ENCODE measurements at places on chromosomes 11 and 22.

DNA sequence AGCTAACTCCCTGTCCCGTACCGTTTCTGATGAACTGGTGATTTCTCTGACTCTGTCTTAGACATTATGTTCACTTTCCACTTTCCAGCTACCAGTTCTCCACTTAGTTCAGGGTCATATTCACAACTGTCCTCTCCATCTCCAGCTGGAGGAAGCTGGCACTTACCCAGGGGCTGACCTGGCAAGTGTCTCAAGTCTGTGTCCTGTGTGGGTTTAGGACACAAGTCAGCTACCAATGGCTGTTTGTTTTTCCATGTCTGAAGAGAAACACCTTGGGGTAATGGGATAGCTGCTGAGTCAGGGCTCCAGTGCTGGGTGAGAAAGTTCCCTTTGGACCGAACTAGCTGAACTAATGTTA is 134.4 kb downstream of the CSNK2A3 start:
- DNase-seq, result no peak

DNA sequence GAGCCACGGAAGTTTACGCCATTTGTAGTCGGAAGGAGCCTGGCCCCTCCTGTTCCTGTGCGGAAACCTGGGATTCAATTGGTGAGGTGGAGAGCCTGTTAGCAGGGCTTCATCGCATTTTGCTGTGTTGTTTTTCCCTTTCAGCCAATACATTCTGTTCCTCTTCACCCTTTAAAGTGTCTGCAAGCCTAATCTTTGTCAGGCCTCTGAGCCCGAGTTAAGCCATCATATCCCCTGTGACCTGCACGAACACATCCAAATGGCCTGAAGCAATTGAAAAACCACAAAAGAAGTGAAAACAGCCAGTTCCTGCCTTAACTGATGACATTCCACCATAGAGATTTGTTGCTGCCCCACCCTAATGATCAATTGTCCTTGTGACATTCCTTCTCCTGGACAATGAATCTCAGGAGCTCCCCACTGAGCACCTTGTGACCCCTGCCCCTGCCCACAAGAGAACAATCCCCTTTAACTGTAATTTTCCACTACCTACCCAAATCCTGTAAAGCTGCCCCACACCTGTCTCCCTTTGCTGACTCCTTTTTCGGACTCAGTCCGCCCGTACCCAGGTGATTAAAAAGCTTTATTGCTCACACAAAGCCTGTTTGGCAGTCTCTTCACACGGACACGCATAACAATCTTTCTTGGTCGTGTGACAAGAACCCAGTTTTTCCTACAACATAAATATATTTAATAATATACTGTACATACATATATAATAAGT is 37.1 kb upstream of the MMP12 start:
- no peak for DNase-seq

- DNase-seq, result no peak
Measured at GRCh38 chr11:130189492-130190210, 30.1 kb downstream of the ST14 start.

DNA sequence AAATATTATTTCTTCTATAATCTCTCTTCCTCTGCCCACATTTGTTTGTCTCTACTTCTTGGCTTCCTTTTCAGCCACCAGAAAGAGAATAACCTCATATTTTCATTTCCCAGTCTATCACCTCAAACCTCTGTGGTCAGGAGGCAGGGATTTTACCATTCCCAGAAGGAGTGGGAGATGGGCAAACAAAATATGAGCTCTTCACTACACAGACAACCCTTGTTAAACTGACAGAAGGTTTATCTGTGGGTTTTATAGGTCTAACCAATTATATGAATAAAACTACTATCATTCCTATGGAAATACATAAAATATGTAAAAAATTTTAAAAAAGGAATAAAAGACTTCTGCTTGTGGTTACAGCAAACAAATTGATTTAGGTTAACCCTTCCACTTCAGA is 160.0 kb upstream of the TRPC6 start:
- no peak for DNase-seq

DNA sequence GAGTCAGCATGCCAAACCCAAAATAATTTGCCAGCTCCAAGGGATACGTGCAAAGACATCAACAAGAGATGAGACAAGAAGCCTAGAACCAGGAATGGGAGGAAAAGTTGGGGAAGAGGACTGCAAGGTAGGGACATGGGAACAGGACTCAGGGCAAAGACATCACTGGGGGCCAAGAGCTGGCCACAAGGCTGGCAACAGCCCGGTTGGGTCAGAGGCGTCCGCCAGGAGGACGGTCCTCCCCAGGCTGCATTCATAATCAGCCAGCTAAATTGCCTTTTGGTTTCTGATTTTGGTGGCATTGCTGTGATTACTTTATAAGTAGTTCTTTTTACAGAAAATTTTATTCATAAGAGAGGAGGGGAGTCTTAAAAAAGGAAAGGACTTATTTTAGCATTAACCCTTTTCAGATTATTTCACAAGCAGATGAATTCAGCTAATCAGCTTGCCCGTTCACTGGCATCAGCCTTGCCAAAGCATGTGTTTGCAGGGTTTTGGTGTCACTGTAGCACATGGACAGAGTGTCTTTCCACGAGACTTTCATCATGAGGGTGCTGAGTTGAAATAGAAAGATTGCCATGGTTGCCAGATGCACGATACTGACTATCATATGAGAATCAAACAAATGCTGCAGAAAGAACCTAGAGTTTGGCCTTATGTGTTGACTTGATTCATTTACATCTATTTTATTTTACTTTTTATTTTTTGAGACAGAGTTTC is 23.2 kb upstream of the NAV2 start:
- no peak for DNase-seq

GRCh38 chr22:45843031-45843430 is 133.9 kb downstream of the WNT7B start:
- no peak for DNase-seq

- no peak for DNase-seq
Measured at GRCh38 chr22:49124608-49125007, 703.1 kb downstream of the BRD1 start.

- no peak for DNase-seq
Measured at GRCh38 chr22:48378673-48379072, 1449.0 kb downstream of the BRD1 start.

GRCh38 chr11:63508009-63508408 is 2.1 kb downstream of the LGALS12 start:
- no peak for DNase-seq

GRCh38 chr11:107508858-107509244 is 51.2 kb upstream of the CWF19L2 start:
- no peak for DNase-seq

- DNase-seq, result peak; percentile 91
Measured at GRCh38 chr11:68751331-68751856, at the start of gene TESMIN. TESMIN (minus strand) TSS chr11:68751520; CDS start chr11:68750660, 860 bp downstream.

GRCh38 chr11:5922749-5923426 is 19.2 kb upstream of the OR56A3 start:
- peak; percentile 1 for DNase-seq

GRCh38 chr11:36615826-36616225 is 17.8 kb upstream of the RAG2 start:
- no peak for DNase-seq

- no peak for DNase-seq
Measured at GRCh38 chr11:7514099-7514591, 346 bp downstream of the PPFIBP2 start.

GRCh38 chr22:20429254-20430100 is 8.1 kb downstream of the SCARF2 start:
- peak; percentile 70 for DNase-seq

- no peak for DNase-seq
Measured at GRCh38 chr22:20566420-20567260, 59.2 kb downstream of the MED15 start.

GRCh38 chr11:106937111-106937510 is 81.2 kb downstream of the GUCY1A2 start:
- DNase-seq, result no peak

GRCh38 chr11:43576803-43577521 is 103.6 kb upstream of the HSD17B12 start:
- no peak for DNase-seq

DNA sequence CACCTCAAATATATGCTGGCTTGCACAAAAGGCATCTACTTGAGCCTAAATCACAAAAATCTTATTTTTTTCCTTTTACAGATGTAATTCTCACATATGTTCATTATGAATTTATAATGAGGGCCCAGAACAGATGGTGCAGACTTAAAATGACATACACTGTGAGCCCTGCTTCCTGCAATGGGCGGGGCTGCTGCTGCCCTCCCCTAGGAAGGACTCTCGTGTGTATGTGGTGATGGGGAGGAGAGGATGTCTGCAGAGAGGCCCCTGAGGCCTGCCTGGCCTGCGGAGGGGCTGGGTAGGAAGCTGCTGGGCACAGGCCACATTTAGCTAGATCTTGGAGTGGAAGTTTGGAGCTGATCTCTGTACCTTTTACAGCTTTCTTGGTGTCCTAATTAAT is 233.4 kb upstream of the KIRREL3 start:
- DNase-seq, result no peak

DNA sequence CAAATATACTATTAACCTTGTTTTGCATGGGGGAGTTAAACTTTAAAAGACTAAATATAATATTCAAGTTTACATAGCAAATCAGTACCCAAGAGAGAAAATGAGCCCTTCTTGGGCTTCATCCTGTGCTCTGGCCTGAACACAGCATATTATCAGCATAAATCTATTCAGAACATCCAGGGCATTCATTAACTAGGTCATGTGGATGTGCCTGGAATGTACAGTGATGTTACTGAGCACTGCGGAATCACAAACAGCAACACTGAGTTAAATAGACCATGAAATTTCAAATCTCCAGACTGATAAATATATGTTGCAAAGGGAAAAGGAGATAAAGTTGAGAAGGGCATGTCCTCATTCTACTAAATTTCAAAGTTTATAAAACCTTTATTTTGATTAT is 426.4 kb downstream of the AASDHPPT start:
- no peak for DNase-seq

DNA sequence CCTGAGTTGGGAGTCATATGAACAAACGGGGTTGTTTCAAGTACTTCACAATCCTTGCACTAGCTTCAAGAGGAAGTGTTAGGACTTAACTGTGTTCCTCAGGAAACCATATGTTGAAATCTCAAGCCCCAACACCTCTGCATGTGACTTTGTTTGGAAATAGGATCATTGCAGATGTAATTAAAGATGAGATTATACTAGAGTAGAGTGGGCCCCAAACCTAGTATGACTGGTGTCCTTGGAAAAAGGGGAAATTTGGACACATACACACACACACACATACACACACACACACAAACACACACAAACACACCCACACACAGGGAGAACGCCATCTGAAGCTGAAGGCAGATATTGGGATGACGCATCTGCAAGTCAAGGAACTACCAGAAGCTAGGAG is 6.4 kb upstream of the CEP295 start:
- DNase-seq, result no peak

GRCh38 chr11:37978647-37979046 is 1380.6 kb upstream of the RAG2 start:
- DNase-seq, result no peak

GRCh38 chr11:30487200-30487898 is 98.8 kb downstream of the MPPED2 start:
- DNase-seq, result no peak

GRCh38 chr11:19474211-19474610 is 233.5 kb upstream of the E2F8 start:
- no peak for DNase-seq

GRCh38 chr11:1888347-1888753 is 3.3 kb downstream of the PRR33 start:
- DNase-seq, result no peak

DNA sequence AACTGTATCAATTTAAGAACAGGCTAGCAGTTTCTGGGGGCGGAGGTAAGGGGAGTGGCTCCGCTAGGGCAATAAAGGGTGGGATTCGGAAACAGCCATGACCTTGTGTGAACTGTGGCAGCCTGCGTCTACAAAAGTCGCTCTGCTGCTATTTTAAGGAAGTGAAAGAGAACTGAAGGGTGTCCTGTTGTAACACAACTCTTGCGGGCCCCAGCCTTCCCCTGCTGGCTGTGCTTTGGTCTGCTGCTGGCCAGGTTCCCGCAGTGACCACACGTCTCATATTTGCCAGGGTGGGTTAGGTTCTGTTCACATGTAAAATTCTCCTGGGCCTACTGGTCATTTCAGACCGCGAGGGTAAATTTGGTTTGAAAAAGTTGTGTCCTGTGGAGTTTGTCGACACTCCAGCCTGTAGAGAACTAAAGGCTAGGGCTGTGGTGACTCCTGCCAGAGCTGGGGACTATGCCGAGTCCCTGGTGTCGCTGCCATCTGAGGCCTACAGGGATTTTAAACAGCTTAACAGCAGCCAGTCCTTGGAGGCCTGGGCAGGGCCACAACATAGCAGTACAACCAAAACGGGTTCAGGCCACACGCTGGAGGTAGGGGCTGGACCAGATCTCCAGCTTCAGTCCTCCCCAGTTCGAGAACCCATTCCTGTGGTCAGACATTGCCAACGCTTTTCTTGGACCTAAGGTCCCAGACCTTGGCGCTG is 1.1 kb upstream of the PPFIBP2 start:
- no peak for DNase-seq

GRCh38 chr11:46896719-46897406 is 21.5 kb downstream of the LRP4 start:
- no peak for DNase-seq

GRCh38 chr22:29634847-29635246 is 31.4 kb downstream of the NF2 start:
- no peak for DNase-seq

DNA sequence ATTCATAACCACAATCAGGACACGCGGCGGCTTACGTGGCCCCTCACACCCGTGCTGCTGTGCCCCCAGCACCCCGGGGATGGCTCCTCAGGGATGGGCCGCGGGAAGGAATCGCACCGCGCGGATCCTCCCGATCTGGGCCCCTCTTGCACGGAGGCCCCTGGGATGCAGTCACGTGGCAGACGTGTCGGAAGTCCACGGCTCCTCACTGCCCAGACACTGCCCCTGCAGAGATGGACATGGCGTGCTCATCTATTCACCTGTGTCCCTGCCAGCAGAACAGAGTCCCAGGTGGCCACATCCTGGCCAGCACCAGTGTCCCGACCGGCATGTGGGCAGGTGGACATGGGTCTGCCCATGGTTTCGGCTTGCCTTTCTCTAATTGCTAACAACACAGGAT is 12.8 kb downstream of the MOB2 start:
- no peak for DNase-seq

- DNase-seq, result no peak
Measured at GRCh38 chr11:94583866-94584500, 16.8 kb downstream of the PIWIL4 start.

GRCh38 chr22:22218302-22218701 is 26.3 kb upstream of the VPREB1 start:
- no peak for DNase-seq

DNA sequence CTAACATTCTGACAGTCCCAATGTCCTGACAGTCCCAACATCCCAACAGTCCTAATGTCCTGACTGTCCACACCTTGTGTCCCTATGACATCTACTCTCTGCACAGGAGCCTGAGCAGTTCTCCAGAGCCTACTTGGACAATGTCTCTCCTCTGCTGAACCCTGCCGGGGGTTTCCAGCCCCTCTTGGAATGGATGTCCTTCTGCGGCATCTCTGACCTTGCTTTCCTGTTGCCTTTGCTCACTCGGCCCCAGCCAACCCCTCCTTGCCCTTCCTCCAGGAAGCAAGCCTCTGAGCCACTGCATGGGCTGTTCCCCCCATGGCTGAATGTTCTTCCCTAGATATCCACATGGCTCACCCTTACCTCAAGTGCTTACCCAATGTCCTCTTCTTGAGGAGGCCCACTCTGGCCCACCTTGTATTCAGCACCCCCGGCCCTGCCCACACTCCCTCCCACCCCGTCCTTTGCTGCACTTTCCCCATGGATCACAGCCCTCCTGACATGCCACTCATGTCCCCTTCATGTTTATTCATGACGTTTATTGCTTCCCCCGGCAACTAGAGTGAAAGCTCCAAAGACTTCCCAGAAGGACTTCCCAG is 59.5 kb downstream of the DHCR7 start:
- no peak for DNase-seq

GRCh38 chr11:65593518-65594414 is 1.8 kb downstream of the KCNK7 start:
- DNase-seq, result no peak

Measured in stimulated activated CD8-positive, alpha-beta memory T cell treated with anti-CD3 and anti-CD28 coated beads, Interleukin-2, amount 100 ng/mL, for 48 hours (primary cell).